ENCODE measurements at places on chromosomes 2 and 18.

GRCh38 chr2:37414470-37414949, 70.1 kb downstream of the QPCT start:
- no peak for DNase-seq

DNA sequence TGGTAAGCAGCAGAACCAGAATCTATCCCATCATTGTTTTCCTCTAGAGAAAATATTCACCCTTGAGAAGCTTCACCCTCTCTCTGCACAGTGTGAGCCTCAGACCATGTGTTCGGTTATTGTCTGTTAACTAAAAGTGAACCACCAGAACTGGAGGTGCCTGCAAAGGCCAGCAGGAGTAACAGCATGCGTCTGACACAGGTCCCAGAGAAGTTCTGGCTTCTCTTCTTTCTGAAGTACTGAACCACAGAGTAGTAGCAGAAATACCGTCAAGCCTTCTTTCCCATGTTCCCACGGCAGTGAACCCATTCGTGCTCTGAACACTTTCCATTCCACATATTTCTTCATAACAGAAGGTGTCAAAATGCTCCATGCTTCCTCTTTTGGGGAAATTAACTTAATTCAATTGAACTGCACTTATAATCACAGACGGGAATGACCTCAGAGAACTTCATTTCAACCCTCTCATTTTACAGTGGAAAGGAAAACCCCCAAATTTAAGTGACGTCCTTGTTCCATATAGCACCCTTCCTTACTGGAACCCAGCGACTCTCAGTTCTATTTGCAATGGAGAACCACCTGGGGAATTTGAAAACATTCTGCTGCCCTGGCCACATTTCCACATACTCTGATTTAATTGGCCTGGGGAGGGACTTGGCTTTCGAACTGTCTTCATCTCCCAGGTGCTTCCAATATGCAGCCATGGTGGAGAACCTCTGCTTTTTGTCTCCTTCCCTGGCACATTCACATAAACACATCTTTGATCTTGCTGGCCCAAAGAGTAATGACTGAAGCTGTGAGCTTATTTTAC, 519.1 kb downstream of the RNF144A start:
- no peak for DNase-seq

DNA sequence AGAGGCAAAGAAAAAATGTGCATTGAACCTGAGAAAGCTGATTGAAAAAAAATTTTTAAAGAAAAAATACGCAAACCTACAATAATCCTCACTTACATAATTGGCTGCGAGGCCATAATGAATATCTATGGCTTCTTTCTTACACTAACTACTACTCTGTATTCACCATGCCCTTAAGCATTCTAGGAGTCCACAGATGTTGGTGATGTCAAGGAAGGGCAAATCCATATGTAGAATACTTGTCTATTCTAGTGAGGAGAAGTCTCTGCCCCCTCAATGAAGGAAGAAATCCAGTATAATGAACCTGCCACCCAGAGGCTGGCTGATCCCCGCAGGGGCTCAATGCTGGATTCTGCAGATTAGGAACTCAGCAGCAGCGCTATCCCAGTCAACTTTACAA, 14.3 kb downstream of the GALNT3 start:
- no peak for DNase-seq

GRCh38 chr2:159658881-159659873, 42.8 kb upstream of the BAZ2B start:
- no peak for DNase-seq

DNA sequence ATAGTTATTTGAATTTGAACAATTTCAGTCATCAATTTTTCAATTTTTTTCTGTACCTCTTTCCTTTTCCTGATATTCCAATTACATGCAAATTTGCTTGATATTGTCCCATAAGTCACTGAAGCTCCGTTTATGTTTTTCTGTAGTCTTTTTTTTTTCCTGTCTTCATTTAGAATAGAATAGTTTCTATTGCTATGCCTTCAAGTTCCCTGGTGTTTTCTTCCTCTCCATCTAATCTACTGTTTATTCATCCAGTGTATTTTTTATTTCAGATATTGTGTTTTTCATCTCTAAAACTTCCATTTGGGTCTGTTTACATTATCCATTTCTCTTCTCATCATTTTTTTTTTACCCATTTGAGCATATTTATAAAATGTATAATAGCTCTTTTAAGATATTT, 8.0 kb upstream of the EIF2AK2 start:
- no peak for DNase-seq

- no peak for DNase-seq
Observed at GRCh38 chr2:178990533-178991241, 59.2 kb downstream of the CCDC141 start.

DNA sequence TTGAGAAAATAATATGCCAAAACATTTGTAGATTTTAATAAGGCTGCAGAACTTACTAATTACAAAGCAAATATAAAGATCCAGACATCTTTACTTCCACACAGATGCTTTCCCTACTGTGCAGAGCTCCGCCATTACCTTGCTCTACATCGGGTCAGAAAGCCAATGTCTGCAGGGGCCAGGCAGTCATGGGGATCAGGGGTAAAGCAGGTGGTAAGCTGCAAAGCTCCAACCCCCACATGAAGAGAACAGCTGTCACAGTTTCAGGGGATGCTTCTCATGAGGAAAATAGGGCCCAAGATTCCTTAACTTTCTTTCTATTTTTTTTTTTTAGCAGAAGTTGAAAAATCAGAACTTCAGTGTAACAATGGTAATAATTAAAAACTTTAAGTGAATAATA, 102.7 kb downstream of the DCC start:
- DNase-seq, result no peak

GRCh38 chr18:76434452-76434851, 60.6 kb downstream of the ZNF516 start:
- DNase-seq, result no peak

GRCh38 chr2:99285526-99285925, 15.5 kb downstream of the LYG1 start:
- no peak for DNase-seq

GRCh38 chr2:229376866-229377265, 105.8 kb upstream of the PID1 start:
- DNase-seq, result no peak

DNA sequence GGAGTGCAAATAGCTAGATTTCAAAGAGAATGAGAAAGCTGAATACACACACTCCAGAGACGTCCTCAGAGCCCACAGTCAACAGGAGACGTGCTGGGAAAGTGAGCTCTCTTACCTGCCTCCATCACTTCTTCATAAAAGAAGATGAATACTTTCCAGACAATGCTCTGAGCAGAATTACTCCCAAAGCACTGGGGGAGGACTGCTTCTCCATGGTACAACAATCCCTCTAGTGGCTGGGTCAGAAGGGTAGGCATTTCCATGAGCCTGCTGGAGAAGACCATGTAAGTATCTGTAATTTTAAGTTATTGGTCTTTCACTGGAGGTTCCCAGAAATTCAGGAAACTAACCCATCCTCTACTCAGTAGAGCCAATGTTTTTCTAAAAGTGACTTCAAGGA, 190.3 kb downstream of the RBM43 start:
- no peak for DNase-seq
